ENCODE measurements at places on chromosomes 4 and X. TPM values are rescaled to one million over a fixed set of nuclear protein-coding genes. Genes with fewer than 3 reads are reported as not detected.

- no peak for DNase-seq
- H3K4me1 ChIP-seq = no peaks in the 10 kb centered on the region
- no peak overlapping the region for H3K4me3 ChIP-seq
- no peaks in the 10 kb centered on the region for H3K36me3 ChIP-seq
- H3K27ac ChIP-seq = no peak overlapping the region
- no peaks in the 10 kb centered on the region for H3K27me3 ChIP-seq
Observed at GRCh38 chr4:94932366-94932765, 174.6 kb downstream of the BMPR1B start.

GRCh38 chr4:126755506-126755905 is 877.3 kb upstream of the INTU start:
- H3K27ac ChIP-seq = no peak overlapping the region
- no peaks in the 10 kb centered on the region for H3K4me1 ChIP-seq
- H3K27me3 ChIP-seq = no peaks in the 10 kb centered on the region
- no peak for DNase-seq
- no peak overlapping the region for H3K4me3 ChIP-seq

- H3K36me3 ChIP-seq = no peaks in the 10 kb centered on the region
- no peak overlapping the region for H3K4me3 ChIP-seq
- no peak overlapping the region for H3K27ac ChIP-seq
- no peak for DNase-seq
- H3K27me3 ChIP-seq = no peaks in the 10 kb centered on the region
Observed at GRCh38 chr4:153210727-153211126, 6.5 kb downstream of the TRIM2 start.

DNA sequence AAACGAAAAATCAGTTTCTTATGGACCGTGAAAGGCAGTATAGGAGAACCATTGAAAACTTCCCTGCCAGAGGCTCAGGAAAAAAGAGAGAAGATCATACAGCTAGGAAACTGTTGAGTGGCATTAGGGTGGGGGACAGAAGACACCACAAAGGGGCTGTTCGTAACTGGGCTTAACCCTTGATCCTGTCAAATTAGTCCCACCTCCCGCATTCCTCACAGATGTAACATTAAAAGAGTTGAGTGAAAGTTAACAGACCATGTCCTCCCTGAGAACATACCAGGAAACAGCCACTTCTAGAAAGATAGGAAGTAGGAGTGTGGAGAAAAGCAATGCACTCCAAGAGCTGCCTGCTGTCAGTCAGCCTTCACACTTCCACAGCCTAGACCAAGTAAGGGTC is 8.7 kb downstream of the SHROOM4 start:
- DNase-seq = no peak
- H3K4me1 ChIP-seq = no peaks in the 10 kb centered on the region
- no peak overlapping the region for H3K27ac ChIP-seq
- no peak overlapping the region for H3K4me3 ChIP-seq
- H3K36me3 ChIP-seq = no peaks in the 10 kb centered on the region

DNA sequence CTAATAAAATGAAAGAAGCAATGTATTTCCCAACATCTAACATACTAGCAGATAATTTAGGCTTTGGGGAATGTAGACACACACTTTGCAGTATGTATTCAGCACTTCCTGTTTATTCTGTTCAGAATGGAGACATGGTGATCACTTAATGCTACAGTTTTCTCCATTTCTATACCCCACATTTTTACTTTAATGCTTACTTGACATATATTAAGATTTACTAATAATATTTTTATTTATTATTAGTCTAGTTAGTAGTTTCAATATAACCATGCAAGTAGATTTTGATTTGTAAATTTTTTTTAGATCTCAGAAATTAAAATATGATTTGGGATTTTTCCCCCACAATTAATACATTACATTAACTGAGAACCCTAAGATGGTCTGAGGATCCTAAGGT is 98.4 kb downstream of the PRSS12 start:
- H3K4me3 ChIP-seq = no peak overlapping the region
- DNase-seq = no peak
- H3K36me3 ChIP-seq = no peaks in the 10 kb centered on the region
- H3K27ac ChIP-seq = no peak overlapping the region

DNA sequence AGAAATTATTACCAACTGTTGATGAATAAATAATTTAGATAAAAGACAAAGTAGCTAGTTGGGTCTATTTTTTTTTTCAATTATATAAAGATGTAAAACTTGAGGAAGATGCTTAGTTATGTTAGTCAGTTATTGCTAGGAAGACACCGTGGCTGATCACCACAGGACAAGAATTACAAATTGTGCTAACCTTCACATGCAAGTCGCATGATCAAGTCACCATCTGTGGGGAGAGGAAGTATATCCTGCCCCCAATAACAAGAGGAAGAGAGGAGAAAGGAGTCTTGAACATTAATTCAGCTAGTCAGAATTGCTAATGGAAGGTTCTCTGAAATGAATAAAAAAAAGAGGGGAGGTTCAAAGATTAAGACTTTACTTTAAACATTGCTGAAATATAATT is 52.3 kb downstream of the CPEB2 start:
- H3K27me3 ChIP-seq = no peaks in the 10 kb centered on the region
- no peak for DNase-seq
- H3K27ac ChIP-seq = no peak overlapping the region
- peaks cover 74% of the 10 kb centered on the region for H3K36me3 ChIP-seq

GRCh38 chr4:69858690-69859089 is 1.3 kb downstream of the SULT1E1 start:
- no peak for DNase-seq
- no peak overlapping the region for H3K27ac ChIP-seq
- H3K4me3 ChIP-seq = no peak overlapping the region
- H3K36me3 ChIP-seq = no peaks in the 10 kb centered on the region
- no peaks in the 10 kb centered on the region for H3K4me1 ChIP-seq

GRCh38 chr4:1711571-1712215 is 426 bp downstream of the SLBP start:
- H3K4me1 ChIP-seq = peaks cover 42% of the 10 kb centered on the region
- peak overlapping the region; percentile 99 for H3K27ac ChIP-seq
- H3K4me3 ChIP-seq = peak overlapping the region; percentile 83
- peak; percentile 76 for DNase-seq
- H3K27me3 ChIP-seq = no peaks in the 10 kb centered on the region

DNA sequence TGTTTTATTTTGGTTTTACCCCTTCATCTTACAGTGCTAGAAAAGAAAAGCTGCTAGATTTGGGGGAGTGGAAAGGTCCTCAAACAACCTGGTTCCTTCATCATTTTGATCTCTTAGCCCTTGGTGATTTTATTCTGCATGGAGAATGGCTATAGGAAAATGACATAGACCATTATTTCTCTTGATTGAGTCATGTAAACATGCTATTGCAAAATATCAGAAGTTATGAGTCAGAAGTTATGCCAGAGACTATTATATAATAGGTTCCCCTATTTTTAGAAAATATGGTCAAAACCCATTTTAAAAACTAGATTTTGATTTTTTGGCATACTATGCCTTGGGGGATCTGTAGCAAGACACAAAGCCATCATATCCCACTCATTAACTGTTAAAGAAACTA is 83.7 kb upstream of the FAM9C start:
- peaks cover 19% of the 10 kb centered on the region for H3K4me1 ChIP-seq
- no peaks in the 10 kb centered on the region for H3K36me3 ChIP-seq
- no peak overlapping the region for H3K27ac ChIP-seq
- DNase-seq = no peak
- H3K27me3 ChIP-seq = no peaks in the 10 kb centered on the region
- H3K4me3 ChIP-seq = no peak overlapping the region

GRCh38 chr4:119906277-119906676 is 160.4 kb downstream of the MAD2L1 start:
- DNase-seq = no peak
- no peaks in the 10 kb centered on the region for H3K4me1 ChIP-seq
- no peak overlapping the region for H3K27ac ChIP-seq
- no peaks in the 10 kb centered on the region for H3K27me3 ChIP-seq
- H3K4me3 ChIP-seq = no peak overlapping the region
- no peaks in the 10 kb centered on the region for H3K36me3 ChIP-seq

GRCh38 chrX:252244-252956 is 28.8 kb upstream of the PLCXD1 start:
- no peaks in the 10 kb centered on the region for H3K27me3 ChIP-seq
- no peaks in the 10 kb centered on the region for H3K36me3 ChIP-seq
- H3K4me1 ChIP-seq = no peaks in the 10 kb centered on the region
- DNase-seq = peak; percentile 22

GRCh38 chr4:113101669-113102068 is 52.2 kb downstream of the ANK2 start:
- no peak overlapping the region for H3K4me3 ChIP-seq
- H3K27ac ChIP-seq = no peak overlapping the region
- no peaks in the 10 kb centered on the region for H3K27me3 ChIP-seq
- DNase-seq = no peak
- H3K4me1 ChIP-seq = no peaks in the 10 kb centered on the region
- H3K36me3 ChIP-seq = no peaks in the 10 kb centered on the region

DNA sequence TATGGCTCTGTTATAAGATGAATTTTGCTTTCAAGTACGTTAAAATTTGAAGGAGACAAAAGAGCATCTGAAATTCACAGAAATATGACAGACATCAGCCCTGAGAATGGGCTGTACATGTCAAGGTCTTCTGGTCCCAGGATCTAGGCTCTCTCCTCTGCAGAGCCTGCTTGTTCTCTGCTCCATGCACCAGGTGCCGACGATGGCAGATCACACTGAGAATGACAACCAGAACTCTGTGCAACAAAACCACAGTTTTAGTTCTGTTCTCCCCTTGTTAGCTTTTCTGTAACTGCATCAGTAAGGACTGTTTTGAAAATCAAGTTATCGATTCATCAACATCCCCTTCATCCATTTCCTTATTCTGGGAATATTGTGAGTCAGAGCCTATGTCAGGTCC is 30.9 kb upstream of the LGI2 start:
- DNase-seq = no peak
- H3K27me3 ChIP-seq = no peaks in the 10 kb centered on the region

DNA sequence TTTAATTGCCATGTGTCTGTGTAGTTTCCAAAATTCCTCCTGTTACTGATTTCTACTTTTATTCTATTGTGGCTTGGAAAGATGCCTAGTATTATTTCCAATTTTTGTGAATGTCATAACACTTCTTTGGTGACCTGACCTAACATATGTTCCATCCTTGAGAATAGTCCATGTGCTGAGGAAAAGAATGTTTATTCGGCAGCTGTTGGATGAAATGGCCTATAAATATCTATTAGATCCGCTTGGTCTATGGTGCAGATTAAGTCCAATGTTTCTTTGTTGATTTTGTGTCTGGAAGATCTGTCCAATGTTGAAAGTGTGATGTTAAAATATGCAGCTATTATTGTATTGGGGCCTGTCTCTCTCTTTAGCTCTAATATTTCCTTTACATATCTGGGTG is 219.2 kb upstream of the HDX start:
- no peaks in the 10 kb centered on the region for H3K27me3 ChIP-seq
- no peak overlapping the region for H3K4me3 ChIP-seq
- no peaks in the 10 kb centered on the region for H3K36me3 ChIP-seq
- H3K4me1 ChIP-seq = no peaks in the 10 kb centered on the region
- no peak overlapping the region for H3K27ac ChIP-seq

DNA sequence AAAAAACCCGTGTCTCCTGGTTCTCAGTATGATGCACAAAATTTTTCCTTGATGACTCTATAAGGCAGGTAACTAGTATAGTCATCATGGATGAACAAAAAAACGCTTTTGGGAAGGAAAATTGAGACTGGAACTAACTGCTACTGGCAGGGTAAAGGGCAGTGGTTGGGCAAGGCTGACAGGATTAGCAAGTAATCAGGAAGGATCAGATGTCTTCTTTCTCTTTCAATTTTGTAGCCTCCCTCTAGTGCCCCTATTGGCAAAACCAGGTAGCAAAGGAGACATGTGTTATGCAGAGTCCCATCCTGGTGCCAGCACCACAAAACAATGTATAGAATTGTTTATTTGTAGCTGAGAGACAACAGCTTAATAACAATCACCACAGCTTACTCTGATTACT is 12.8 kb upstream of the SLITRK4 start:
- H3K4me3 ChIP-seq = no peak overlapping the region
- H3K36me3 ChIP-seq = no peaks in the 10 kb centered on the region
- H3K27me3 ChIP-seq = no peaks in the 10 kb centered on the region
- H3K4me1 ChIP-seq = no peaks in the 10 kb centered on the region
- DNase-seq = no peak

- no peaks in the 10 kb centered on the region for H3K36me3 ChIP-seq
- no peak overlapping the region for H3K27ac ChIP-seq
- DNase-seq = no peak
- no peak overlapping the region for H3K4me3 ChIP-seq
Observed at GRCh38 chr4:65791111-65791811, 121.0 kb upstream of the EPHA5 start.

- H3K27ac ChIP-seq = peak within 1 kb of the TSS; percentile 77
- peak within 1 kb of the TSS; percentile 55 for H3K4me3 ChIP-seq
- H3K36me3 ChIP-seq = no peaks in the 10 kb centered on the region
- H3K27me3 ChIP-seq = no peaks in the 10 kb centered on the region
Observed at GRCh38 chr4:23889814-23890341, at the start of gene PPARGC1A. Gene PPARGC1A, minus strand, starts transcription at chr4:23890047. Its CDS starts 90 bp downstream, at chr4:23889957.

DNA sequence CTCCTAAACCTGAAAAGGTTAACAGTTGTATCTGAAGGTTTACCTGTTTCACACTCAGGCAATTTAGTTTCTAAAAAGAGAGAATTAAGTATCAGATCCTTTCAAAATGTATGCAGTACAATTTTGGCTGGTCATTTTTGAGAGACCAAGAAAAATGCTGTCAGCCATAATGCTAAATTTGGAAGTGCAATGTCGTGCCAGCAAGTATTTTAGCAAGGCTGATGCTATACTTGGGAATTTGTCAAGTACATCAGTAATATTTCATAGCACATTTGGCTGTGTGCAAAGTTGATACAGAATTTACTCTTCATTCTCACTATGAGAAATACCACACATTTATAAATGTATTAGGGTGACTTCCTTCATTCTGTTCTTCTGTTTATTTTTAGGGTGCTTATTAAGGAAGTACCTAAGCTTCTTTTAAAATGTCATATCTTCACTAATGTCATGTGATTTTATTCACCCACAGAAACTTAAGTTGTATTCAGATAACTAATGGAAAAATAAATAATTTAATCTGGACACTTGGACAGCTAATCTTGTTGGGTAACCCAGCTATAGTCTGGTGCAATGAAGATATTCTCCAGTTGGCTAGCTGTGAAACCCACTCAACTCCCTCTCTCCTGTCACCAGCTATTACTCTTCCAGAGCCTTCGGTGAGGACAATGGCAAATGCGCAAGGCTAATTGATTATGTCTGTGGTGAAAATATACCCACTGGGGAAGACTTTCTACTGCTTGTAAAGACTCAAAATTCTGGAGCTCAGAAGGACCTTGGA is 84.2 kb upstream of the TLL1 start:
- DNase-seq = no peak
- H3K27me3 ChIP-seq = no peaks in the 10 kb centered on the region
- no peaks in the 10 kb centered on the region for H3K36me3 ChIP-seq
- H3K4me1 ChIP-seq = no peaks in the 10 kb centered on the region
- H3K4me3 ChIP-seq = no peak overlapping the region

- H3K27me3 ChIP-seq = no peaks in the 10 kb centered on the region
- DNase-seq = no peak
- peaks cover 4% of the 10 kb centered on the region for H3K4me1 ChIP-seq
Observed at GRCh38 chr4:187010052-187010451, 286.4 kb upstream of the FAT1 start.

- DNase-seq = no peak
- no peak overlapping the region for H3K4me3 ChIP-seq
- no peaks in the 10 kb centered on the region for H3K36me3 ChIP-seq
- no peak overlapping the region for H3K27ac ChIP-seq
- no peaks in the 10 kb centered on the region for H3K4me1 ChIP-seq
- H3K27me3 ChIP-seq = no peaks in the 10 kb centered on the region
Observed at GRCh38 chrX:97844943-97845342, 961.2 kb downstream of the RPA4 start.

CCDC149 gene
- total RNA-seq = 28.7 TPM

MMGT1 gene
- 30.2 TPM for total RNA-seq

BEX2 gene
- total RNA-seq = 16.9 TPM

CDK16 gene
- total RNA-seq = 66.4 TPM

SSX4B gene
- total RNA-seq = not detected

MID1IP1 gene
- 83.6 TPM for total RNA-seq

CT45A2 gene
- total RNA-seq = not detected

ITM2A gene
- 44.4 TPM for total RNA-seq

GUCY1A1 gene
- 76.0 TPM for total RNA-seq

All from upper lobe of right lung (tissue), 1 donor.